ENCODE measurements at places on chromosomes 12 and 14. TPM values are rescaled to one million over a fixed set of nuclear protein-coding genes. Genes with fewer than 3 reads are reported as not detected.

DNA sequence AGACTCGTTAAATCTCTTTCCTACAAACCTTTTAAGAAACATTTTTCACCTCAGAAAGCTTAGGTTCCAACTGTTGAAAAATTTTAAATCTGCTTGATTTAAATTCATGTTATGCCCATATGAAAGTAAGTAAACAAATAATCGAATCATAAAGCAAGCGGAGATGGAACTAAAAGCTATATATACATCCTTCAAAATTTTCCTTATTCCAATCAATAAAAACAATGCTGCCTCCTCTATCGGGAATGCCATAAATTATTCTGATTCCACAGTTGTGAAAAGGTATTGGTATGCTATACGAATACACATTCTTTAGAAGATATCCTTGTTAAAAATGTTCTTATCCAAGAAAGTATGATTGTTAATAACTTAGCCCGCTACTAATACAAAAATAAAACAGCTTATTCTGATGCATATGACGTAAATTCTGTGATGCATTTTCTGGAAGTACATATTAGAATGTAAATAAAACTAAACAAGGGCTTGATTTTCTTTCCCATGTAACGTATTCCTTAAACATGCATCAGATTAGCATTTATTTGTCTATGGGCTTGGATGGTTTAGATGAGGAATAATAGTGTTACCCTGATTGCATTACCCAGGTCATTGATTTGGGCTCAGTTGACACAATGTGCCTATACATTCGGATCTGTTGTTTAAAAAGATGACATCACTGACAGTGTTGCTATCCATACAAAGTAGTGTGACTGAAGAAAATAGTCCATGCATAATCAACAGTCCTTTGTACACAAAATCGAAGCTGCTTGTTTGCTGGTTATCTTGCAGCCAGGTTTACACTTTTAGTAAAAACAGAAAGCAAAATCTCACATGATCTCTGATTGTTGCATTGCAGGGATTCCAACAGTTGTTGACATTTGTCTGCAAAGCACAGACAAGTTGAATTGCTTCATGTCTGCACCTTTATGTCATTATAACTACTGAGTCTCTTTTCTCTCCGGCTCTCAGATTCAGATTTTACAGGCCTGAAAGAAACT lies 656 bp upstream of the DTD2 start:
- DNase-seq: no peak

DNA sequence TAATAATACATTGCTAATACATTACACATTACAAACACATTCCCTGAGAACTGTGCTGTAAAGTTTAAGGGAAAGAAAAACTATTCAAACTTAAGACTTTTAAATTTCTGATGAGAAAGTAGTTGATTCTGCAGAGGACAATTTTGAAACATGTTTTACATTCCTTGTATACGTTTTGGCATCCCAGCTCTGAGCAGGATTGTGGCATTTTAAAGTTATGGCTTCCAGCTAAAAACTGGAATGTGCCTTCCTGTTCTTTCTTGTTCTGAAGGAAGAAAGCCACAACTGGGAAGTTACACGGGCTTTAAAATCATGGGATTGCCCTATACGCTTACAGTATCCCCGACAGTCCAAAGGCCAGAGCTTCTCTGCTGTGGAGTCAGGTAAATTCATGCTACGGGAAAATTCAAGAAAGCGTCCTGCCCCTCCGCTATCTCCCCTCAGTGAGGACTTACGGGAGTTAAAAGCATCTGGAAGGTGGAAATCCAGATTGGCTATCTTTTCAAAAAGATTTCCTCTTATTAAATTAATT lies 10.8 kb upstream of the KLHL42 start:
- no peak for DNase-seq

Gene LYZ
- 51.1 TPM for total RNA-seq

- no peak for DNase-seq
Observed at GRCh38 chr12:26121323-26122060, 3.3 kb downstream of the BHLHE41 start.

Gene SRRM4
- total RNA-seq: 0.42 TPM

Gene DNAI7
- total RNA-seq: 0.89 TPM

GRCh38 chr12:40104461-40105264 lies 1.2 kb downstream of the SLC2A13 start:
- DNase-seq: no peak

GRCh38 chr14:69473946-69474345 lies 10.6 kb upstream of the PLEKHD1 start:
- no peak for DNase-seq

GRCh38 chr12:131415781-131416180 lies 295.1 kb upstream of the SFSWAP start:
- DNase-seq: no peak

Gene GARIN6
- not detected for total RNA-seq

DNA sequence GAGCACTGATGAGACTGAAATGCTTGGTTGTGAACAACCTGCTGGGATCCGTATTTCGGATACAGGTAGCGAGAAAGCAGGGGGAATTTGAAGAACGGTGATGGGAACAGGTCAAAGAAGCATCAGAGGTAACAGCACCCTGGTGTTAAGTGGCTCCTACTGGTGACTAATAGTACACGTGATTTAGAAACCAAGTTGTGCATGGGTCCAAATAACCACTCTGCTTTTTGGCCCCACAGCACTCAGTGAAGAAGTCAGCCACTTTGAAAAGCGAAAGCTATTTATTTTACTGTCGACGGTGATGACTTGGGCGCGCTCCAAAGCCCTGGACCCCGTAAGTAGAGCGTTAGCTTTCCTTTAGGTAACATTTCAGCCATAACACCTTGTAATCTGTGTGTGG lies 16.7 kb downstream of the AK7 start:
- no peak for DNase-seq

- no peak for DNase-seq
Observed at GRCh38 chr14:94569381-94570001, 8.2 kb downstream of the SERPINA4 start.

GRCh38 chr14:23910101-23910875 lies 43.3 kb upstream of the DHRS4 start:
- peak; percentile 30 for DNase-seq

All from left ventricle myocardium superior (tissue), 1 donor.